CD8-positive, alpha-beta memory T cell (primary cell): ENCODE measurements at places on chromosomes 2 and 18. TPM values are rescaled to one million over a fixed set of nuclear protein-coding genes. Genes with fewer than 3 reads are reported as not detected.

- DNase-seq = no peak
- H3K4me3 ChIP-seq = no peak overlapping the region
- H3K4me1 ChIP-seq = peaks cover 5% of the 10 kb centered on the region
- H3K36me3 ChIP-seq = no peaks in the 10 kb centered on the region
- H3K27me3 ChIP-seq = no peaks in the 10 kb centered on the region
- no peak overlapping the region for H3K27ac ChIP-seq
Observed at GRCh38 chr2:64029116-64029665, 10.0 kb upstream of the VPS54 start.

GRCh38 chr2:228649447-228649846 lies 468.0 kb upstream of the SPHKAP start:
- no peak overlapping the region for H3K4me3 ChIP-seq
- H3K4me1 ChIP-seq = no peaks in the 10 kb centered on the region
- no peaks in the 10 kb centered on the region for H3K27me3 ChIP-seq
- no peak overlapping the region for H3K27ac ChIP-seq

DNA sequence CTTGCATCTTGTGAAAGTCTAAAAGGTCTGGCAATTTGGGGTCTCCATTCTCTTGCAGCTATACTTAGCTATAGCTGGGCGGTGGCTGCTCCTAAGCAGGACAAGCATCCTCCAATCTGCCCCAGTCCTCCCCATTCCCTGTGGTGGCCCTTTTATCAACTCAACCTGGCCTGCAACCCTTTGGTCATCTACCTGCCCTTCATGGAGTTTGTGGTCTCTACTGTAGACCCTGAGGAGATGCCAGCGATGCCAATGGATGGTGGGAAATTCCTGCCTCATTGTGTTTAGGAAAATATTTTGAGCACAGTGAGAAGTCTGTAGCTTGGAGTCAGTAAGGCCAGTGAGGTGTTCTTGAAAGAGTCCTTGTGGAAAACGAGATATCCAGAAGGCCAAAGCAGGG lies 143.4 kb downstream of the CAPN13 start:
- no peaks in the 10 kb centered on the region for H3K4me1 ChIP-seq
- no peaks in the 10 kb centered on the region for H3K36me3 ChIP-seq
- DNase-seq = no peak
- no peak overlapping the region for H3K27ac ChIP-seq
- no peaks in the 10 kb centered on the region for H3K27me3 ChIP-seq

Gene CTAGE1
- not detected for total RNA-seq

Gene CFC1
- total RNA-seq = not detected
